NCI-H2029 treated with DMSO at 0.1 percent for 48 hours (cell line): ENCODE measurements at places on chromosomes 7 and 10.

GRCh38 chr7:1603346-1604225 lies 33.8 kb upstream of the PSMG3 start:
- no peak for DNase-seq

DNA sequence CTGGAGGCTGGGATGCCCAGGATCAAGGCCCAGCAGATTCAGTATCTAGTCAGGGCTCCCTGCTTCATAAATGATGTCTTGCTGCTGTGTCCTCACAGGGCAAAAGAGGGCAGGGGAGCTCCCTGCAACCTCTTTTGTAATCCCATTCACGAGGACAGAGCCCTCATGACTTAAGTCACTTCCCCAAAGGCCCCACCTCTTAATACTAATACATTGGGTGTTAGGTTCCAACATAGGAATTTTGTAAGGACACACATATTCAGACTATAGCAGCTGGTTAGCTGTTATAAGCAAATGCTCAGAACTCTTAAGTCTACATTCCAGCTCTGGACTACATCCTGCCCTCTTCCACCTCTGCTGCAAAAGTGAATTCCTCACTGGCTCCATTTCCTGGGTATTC lies 63.0 kb downstream of the VOPP1 start:
- no peak for DNase-seq

GRCh38 chr7:96861-97260 lies 95.5 kb upstream of the FAM20C start:
- DNase-seq: no peak

- no peak for DNase-seq
These were observed 7.2 kb downstream of the ANTXRL start for GRCh38 chr10:46293832-46294640.

GRCh38 chr10:86295791-86296190 lies 70.8 kb downstream of the GRID1 start:
- DNase-seq: no peak

GRCh38 chr7:107505997-107506673 lies 36.3 kb downstream of the GPR22 start:
- DNase-seq: peak; percentile 94

- no peak for DNase-seq
These were observed 8.3 kb upstream of the ARHGAP12 start for GRCh38 chr10:31936933-31937332.

- DNase-seq: no peak
These were observed 99.3 kb upstream of the FAM20C start for GRCh38 chr7:92888-93672.

DNA sequence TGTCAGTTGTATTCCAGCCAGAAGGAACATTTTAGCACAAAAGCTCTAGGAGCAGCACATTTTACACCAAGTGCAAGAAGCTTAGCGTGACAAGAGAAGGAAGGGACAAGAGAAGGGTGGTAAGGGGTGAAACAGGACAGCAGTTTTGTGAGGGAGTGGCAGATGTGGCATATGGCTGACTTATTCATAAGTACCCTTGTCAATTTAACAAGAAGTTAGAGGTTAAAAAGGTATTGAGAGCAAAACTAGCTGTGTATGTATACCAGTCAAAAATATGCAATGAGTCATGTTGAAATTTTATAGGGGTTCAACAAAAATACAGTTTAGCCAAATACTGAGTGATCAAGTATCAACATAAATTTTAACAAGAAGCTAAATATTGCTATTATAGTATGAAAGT lies 561.5 kb upstream of the POT1 start:
- no peak for DNase-seq

GRCh38 chr10:19469521-19469920 lies 346.7 kb upstream of the PLXDC2 start:
- no peak for DNase-seq

DNA sequence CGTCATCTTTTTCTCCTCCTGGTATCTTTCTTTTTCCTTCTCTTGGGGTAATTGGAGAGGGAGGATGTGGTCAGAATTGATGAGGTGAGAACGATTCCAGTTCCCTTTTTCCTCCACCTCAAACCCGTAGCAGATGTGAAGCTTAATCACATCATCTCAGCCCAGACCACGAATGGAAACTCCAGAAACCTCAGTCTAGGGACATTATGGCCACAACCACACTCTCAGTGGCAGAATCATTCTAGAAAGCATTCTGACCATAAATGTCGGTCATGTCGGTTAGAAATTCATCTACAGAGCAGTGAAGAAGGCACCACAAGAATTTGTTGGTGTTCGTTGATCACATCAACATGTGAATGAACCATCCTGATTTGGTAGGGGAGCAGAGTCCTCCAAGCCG lies 78.7 kb downstream of the GATA3 start:
- no peak for DNase-seq

GRCh38 chr7:64618785-64619456 lies 47.0 kb upstream of the ZNF107 start:
- DNase-seq: peak; percentile 46

GRCh38 chr7:29482056-29482455 lies 81.6 kb upstream of the PRR15 start:
- peak; percentile 70 for DNase-seq

DNA sequence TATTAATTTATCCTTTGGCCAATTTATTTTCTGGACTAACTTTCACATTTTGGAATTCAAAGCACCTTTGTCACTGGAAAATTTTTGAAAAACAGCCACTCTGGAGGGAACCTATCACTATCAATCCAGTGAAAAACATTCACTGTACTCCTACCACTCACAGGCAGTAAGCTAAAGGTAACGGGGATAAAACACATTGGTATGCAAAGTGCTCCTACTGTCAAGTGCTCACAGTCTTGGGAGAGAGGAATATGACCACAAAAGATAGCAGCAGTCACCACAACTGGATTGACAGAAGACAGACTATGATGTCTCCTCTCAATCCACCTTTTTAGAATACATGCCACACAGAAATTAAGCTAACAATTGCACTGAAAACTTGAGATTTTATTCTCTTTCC lies 13.3 kb downstream of the GSAP start:
- DNase-seq: no peak

- DNase-seq: no peak
These were observed 67.5 kb downstream of the ATXN7L1 start for GRCh38 chr7:105808703-105809590.

DNA sequence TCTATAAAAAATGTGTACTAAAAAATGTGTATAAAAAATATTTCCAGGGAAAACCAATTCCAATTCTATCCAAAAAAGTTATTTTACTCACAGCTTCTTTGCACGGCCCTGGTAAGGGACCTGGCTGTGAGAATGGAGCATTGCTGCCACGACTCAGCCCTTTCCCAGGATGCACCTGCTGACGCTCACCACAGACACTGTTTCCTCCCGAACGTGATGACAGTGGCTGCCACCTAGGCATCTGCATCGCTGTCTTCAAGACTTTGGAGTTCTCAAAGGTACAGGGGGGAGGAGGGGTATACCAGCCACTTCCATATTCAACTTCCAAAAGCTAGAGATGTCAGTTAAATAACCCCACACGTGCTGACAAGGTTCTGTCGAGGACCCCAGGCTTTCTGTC lies 23.9 kb upstream of the PTPRN2 start:
- DNase-seq: no peak

- DNase-seq: no peak
These were observed 411.1 kb upstream of the MGMT start for GRCh38 chr10:129055986-129056385.

DNA sequence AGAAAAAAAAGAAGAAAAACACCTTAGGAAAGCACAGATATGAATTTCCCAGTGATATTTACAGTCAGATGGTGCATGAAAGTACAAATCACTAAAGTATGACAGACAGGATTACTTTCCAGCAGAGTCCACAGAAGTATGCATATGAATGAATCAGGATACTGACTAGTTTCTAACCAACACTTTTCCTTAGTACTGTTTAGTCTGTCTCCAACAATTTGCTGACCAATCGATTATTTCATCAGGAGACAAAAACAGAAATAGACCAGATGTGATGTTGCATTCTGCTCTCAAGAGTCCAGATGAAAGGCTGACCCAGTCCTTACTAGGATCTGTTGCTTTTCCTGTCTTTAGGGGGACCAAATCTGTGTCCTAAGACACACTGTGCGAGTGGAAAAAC lies 14.6 kb downstream of the SLC35B4 start:
- DNase-seq: no peak

DNA sequence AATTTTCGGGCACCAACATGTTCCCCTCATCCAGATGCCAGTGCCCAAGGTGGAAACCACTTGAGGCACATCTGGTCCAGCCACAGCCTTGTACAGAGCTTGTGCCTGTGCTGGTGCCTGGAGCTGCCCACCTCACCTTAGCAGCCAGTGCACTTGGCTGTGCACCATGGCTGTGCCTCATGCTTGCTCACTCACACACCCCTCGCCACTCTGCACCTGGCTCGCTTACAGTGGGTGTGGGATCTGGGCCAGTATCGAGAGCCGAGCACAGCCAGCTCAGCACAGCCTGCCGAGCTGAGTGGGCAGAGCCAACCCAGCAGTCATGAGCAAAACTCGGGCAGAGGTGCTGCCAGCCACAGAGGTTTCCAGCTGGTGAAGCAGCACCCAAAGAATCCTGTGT lies 139.9 kb upstream of the NUPR2 start:
- no peak for DNase-seq

DNA sequence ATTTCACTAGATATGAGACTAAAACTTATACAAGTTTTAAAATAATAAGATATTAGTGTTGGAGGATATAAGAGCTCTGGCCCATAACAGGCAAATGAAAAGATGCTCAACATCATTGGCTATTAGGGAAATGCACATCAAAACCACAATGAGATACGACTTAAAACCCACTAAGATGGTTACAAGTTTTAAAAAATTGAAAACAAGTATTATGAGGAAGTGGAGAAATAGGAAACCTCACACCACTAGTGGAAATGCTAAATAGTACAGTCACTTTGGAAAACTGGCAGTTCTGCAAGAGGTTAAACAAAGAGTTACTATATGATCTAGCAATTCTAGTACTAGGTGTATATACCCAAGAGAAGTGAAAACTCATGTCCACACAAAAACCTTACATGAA lies 17.2 kb downstream of the PANK1 start:
- DNase-seq: no peak

DNA sequence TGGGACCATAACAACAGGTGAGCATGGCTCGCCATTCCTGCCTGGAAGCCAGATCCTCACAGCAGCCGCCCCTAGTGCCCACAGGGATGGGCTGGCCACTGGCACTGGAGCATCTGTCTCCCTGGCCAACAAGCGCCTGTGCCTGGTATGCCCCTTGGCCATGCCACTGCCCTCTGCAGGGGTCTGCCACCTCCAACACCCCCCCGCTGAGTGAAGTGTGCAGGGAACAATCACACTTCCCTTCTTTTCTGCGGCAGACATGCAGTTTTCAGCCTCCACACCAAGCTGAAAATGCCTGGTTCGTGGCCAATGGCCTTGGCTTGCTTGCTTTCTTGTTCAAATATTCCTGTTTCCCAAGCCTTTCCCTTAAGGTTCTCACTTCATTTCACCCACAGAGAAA lies 50.7 kb downstream of the HSPA12A start:
- DNase-seq: no peak

GRCh38 chr7:125516194-125516593 lies 586.6 kb upstream of the POT1 start:
- peak; percentile 4 for DNase-seq

DNA sequence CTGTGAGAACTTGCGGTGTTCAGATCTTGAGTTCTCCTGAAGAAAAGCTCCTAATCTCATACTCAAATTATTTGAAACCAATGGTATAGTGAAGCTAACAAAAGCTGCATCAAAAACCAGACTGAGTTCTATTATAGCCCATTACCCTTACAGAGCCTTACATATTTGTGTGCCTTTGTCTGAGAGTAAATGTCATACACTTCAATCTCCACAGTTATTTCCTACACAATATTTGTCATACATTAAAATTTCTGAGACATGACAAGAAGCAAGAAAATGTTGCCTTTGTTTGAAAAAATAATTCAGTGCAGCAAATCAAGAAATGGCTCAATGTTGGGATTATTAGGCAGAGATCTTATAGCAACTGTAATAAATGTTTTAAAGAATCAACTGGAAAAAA lies 776.1 kb upstream of the MBL2 start:
- no peak for DNase-seq

DNA sequence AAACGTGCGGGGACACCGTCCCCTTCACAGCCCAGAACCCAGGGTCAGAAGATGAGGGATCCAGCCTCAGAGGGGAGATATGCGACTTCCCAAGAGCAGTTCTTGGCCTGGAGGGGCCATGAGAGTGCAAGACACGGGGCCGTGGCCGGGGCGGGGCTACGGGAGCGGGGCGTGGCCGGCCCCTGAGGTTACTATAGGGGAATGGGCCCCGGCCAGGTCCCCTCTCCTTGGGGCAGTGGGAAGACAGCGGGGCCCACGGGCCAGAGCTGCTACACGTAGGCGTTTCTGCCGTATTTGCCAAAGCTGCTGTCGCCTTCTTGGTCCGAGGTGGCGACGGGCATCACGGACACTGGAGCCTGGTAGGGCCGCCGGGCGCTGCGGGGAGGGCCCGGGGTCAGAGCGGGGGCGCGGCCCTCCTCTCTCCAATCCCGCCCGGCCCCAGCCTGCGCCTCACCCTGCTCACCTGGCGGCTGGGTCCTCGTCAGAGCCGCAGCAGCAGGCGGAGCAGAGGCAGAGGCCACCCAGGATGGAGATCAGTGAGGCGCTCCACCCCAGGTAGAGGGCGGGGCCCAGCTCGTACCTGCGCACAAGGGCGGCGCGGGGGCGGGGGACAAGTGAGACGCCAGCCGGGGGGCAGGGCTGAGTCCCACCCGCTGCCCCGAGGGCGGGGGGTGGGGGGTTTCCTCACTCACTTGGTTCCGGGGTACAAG lies 5.3 kb downstream of the CLDN15 start:
- DNase-seq: no peak

DNA sequence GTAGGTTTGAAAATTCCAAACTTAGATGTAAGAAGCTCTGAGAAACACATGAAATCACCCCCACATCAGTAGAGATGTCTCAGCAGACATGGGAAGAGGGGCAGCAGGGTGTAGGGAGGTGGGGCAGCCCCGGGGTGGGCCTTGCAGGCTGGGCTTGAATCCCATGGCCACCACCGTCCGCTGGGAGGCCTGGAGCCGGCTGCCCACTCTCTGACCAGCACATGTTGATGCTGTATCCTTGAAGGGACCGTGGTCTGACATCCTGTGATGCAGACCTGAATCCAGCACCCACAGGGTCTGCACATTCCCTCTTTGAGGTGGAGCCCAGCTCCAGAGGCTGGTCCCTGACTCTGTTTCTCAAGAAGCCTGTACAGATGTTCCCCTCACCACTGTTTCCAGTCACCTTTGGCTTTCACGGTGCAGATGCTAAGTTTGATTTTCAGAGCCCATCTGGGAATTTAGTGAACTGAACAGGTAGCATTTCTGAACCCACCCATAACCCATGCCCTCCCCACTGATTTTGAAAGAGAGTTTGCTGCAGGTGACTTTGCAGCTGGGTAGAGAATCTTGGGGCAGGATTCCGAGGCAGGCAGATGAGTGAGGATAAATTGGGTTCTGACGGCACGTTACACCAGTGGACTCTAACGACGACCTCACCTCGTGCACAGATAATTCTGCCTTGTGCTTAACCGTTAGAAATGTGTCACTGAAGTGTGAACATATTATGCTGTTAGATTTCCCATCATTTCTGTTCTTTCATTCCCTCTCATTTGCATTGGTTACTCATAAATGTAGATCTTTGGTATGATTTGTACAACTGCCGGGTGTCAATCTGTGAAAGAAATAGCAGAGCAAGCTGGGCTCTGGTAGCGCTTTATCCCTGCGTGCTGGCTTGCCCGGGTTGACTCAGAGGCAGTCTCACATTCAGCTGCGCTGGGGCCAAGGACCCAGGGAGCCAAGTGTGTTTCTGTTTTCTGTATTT lies 45.7 kb downstream of the IKZF1 start:
- DNase-seq: no peak
